Right forelimb (tissue), 1 donor: ENCODE measurements at places on chromosomes 16 and 17.

DNA sequence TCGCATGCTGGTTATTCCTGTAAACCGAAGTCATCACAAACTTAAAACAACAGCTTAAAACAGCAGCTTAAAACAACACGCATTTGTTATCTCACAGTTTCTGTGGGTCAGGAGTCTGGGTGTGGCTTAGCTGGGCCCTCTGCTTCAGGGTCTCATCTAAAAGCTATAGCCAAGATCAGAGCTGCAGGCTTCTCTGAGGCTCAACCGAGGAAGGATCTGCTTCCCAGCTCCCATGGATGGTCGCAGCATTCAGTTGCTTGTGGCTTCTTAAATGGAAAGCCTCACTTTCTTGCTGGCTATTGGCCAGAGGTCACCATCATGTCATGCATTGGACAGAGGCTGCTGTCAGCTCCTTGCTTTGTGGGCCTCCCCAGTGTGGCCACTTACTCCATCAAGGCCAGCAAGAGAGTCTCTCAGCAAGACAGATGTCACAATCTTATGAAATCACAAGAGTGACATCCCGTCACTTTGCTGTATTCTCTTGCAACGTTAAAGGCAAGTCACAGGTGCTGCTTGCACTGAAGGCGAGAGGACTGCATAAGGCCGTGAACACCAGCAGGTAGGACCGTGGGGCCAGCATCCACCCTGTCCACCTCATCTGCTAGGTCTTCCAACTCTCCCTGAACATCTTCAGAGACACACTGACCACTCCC lies 117.9 kb upstream of the TNRC6C start:
- DNase-seq = no peak

GRCh38 chr16:17784073-17784472 lies 313.3 kb upstream of the XYLT1 start:
- DNase-seq = no peak

DNA sequence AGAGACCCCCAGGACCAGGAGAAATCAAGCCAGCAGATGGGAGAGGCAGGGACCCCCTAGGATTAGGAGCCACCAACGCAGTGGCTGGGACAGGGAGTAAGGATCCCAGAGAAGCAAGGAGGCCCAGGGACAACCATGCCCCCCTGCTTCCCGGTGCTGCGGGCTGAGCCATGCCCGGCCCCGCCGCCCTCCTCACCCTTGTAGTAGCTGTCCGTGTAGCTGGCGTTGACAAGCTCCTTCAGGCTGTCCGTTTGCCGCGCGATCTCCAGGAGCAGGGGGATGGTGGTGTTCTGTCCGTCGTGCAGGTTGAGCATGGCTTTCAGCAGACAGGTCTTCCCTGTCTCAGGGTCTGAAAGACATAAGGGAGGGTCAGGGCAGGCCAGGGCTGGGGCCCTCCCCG lies 18.4 kb downstream of the TRPV1 start:
- no peak for DNase-seq

- no peak for DNase-seq
Observed at GRCh38 chr16:85718682-85719081, 29.9 kb upstream of the GINS2 start.

- DNase-seq = no peak
Observed at GRCh38 chr16:24936151-24936550, 79.0 kb downstream of the ARHGAP17 start.

- no peak for DNase-seq
Observed at GRCh38 chr17:48584223-48584741, 5.8 kb downstream of the HOXB3 start.

GRCh38 chr16:53053967-53054669 lies 673 bp upstream of the CHD9 start:
- no peak for DNase-seq

GRCh38 chr17:42852351-42852750 lies 1.4 kb downstream of the AOC3 start:
- DNase-seq = no peak

DNA sequence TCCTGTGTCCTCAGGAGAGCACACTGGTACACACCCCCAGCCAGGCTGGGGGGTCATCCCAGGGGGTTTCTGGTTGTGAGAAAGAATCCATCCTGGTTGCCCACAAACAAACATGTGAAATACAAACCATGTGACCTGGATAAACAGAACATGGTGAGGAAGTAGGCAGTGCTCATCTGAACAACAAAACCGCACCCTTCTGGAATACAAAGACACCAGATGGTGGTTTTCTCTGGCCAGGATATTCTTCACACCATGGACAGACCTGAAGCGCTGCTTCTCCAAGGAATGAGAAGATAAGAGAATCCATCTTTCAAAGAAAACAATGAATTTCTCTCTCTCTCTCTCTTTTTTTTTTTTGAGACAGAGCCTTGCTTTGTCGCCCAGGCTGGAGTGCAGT lies 302.3 kb downstream of the SLC39A11 start:
- DNase-seq = no peak

DNA sequence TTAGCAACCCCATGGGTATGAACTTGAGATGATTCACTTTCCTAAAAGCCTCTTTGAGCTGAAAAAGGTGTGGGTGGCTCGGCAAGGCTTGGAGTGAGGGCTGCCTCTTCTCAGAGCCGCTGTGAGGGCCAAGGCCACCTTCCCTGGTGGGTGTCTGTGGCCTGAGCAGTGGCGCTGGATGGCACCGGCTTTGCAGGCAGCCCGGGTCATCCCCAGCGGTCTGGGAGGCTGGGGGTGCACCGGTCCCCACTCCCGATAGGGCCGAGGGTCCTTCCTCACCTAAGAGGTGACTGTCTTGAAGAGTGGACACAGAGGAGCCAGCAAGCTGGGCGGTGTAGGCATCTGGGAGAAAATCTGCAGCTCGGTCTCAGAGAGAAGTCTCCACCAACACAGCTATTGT lies 79.2 kb upstream of the RBL2 start:
- DNase-seq = no peak

- no peak for DNase-seq
Observed at GRCh38 chr17:59508999-59509625, 56.3 kb upstream of the DHX40 start.

DNA sequence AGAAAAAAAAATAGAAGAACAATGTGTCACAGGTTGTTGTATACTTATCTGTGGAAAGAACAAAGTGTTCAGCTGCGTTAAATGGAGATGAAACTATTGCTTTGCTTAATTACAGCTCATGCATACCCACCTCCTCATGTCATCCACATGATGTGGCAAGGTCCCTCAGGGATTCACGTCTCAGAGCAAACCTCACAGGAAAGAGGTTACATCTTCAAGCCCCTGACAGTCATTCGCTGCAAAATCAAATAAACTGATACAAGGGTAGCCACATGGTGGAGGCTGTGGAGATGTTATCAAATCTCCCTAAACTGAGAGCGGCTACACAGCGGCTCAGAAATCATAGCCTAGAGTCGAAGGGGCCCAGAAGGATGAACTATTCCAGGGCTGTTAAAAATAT lies 21.1 kb downstream of the GINS3 start:
- DNase-seq = no peak

GRCh38 chr16:9151074-9151473 lies 59.6 kb downstream of the HAPSTR1 start:
- DNase-seq = no peak

GRCh38 chr16:21103941-21104860 lies 46.4 kb downstream of the DNAH3 start:
- no peak for DNase-seq

- DNase-seq = no peak
Observed at GRCh38 chr17:32854832-32855389, 22.0 kb downstream of the MYO1D start.

DNA sequence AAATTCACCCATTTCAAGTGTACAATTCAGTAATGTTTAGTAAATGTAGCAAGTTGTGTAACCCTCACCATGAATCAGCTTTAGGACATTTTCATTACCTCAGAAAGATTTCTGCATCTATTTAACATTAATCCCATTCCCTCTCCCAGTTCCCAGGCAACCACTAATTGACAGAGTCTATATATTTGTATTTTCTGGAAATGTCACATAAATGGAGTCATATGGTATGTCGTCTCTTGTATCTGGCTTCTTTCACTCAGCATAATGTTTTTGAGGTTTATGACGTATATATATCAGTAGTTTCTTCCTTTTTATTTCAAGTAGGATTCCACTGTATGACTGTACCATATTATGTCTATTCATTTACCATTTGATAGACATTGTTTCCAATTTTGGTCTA lies 199.8 kb downstream of the CYB561 start:
- no peak for DNase-seq

- no peak for DNase-seq
Observed at GRCh38 chr16:58842746-58843145, 108.6 kb upstream of the GOT2 start.

DNA sequence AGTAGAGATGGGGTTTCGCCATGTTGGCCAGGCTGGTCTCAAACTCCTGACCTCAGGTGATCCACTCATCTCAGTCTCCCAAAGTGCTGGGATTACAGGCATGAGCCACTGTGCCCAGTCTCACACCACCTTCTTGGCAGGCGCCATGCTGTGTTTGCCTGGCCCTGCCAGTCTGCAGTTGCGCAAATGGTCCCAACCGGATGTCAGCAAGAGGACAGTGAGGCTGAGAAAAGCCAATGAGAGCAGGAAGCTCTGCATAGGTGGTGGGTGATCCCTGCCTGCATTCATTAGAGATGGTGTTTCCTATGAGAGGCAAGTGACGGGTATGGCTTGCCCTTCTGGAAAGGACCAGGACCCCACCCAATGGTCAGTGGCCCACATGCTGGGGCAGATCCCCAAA lies 59.3 kb downstream of the PECAM1 start:
- DNase-seq = no peak

DNA sequence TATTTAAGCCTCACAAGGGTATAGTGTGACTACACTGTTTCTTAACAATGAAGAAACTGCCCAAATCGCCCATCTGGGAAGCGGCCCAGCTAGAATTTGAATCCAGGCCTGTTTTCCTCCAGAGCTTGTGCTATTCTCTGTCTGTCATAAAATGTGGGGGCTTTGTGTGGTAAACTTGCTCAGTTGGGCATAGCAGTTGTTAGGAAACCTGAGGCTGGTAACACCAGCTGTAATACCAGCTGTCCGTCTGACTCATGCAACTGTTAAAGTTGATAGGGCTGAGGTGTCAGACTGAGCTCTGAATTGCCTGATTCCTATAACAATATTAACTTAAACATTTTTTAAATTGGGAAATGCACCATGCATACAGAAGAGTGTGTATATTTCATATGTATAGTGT lies 9.3 kb downstream of the NOD2 start:
- DNase-seq = no peak

- DNase-seq = no peak
Observed at GRCh38 chr17:27985736-27986399, 56.6 kb upstream of the NLK start.

- no peak for DNase-seq
Observed at GRCh38 chr16:86768228-86768791, 190.0 kb downstream of the FOXL1 start.

DNA sequence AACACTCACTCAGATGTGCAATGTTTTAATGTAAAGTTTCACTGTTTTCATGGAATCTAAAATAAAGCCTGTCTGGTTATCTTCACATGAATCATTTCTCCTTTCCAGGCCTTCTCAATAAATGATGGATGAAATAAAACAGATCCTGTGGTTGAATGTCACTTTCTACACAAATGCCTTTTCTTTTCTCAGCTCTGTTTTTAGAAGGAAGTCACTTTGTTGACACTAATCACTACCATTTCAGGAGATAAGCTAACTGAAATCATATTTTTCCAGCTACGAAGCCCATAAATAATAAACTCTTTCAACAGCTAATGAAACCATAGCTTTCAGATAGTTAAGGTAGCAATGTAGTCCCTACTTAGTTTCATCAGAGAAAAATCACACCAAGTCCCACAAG lies 17.9 kb downstream of the NME2 start:
- no peak for DNase-seq

DNA sequence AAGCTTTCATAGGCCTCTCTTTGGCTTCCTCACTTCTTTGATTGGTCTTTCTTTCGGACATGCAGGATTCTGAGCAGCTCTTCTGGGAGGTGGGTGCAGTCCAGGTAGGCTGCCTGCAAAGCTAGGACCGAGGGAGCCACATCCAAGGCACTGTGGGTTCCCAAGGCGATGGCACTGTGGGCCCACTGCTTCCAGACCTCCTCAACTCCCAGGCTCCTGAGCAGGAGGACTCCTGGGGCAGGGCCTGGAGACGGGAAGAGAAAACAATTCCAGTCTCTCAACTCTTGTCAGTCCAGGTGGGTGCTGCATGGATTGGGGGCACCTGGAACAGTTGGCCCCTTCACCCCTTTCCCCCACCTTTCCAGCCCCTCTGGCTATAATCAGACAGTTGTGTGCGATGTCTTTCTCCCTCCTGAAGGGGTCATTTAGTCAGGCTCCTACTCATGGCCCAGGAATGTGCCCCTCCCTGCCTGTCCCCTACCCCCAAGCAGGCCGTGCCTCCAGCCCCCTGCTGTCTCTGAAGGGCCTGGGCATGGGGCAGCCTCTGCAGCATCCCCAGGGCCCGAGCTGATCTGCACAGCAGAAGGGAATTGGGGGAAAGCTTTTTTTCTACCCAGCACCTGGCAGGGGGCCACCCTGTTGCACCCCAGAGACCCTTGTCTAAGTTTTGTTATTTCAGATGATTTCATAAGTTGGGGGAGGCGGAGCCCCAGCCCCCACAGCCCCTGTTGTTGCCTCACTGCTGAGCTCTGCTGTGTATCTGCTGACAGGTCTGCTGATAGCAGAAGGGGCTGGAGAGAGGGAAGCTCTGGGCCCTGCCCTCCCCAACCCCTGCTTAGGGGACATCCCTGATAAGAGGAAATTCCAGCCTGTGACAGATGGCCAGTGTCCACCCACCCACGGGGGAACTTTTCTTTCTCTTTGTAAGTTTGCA lies 330.3 kb downstream of the SEC14L1 start:
- no peak for DNase-seq

DNA sequence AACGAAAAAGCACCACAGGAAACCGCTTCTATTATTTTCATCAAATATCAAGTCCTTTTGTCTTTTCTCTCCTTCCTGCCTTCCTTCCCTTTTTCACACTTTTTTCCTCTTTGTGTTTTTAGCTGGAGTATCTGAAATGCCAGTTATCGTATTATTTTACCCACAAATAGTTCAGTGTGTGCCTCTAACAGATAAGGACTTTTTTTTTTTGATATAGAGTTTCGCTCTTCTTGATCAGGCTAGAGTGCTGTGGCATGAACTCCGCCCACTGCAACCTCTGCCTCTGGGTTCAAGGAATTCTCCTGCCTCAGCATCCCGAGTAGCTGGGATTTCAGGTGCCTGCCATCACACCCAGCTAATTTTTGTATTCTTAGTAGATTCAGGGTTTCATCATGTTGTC lies 10.7 kb downstream of the DNAAF1 start:
- DNase-seq = no peak

GRCh38 chr16:684961-685696 lies 995 bp upstream of the JMJD8 start:
- no peak for DNase-seq

DNA sequence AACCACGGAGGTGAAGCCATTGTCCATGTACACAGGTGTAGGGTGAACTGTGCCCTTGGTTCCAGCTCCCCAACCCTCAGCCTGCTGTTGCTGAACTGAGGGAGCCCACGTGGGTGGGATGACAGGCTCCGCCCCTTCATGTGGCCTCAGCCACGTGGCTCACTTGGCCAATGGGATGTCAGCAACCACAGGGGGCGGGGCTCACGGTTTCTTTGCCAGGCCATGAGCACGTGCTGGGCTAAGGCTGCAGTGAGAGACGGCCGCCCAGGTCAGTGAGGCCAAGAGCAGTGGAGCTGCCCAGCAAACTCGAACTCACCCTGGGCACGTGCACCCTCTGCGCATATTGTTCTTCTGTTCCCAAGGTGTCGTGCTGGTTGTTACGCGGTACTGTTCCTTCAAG lies 282.6 kb downstream of the IRF8 start:
- no peak for DNase-seq
